Hindlimb muscle (tissue), 1 donor: ENCODE measurements at places on chromosomes 5 and 9.

DNA sequence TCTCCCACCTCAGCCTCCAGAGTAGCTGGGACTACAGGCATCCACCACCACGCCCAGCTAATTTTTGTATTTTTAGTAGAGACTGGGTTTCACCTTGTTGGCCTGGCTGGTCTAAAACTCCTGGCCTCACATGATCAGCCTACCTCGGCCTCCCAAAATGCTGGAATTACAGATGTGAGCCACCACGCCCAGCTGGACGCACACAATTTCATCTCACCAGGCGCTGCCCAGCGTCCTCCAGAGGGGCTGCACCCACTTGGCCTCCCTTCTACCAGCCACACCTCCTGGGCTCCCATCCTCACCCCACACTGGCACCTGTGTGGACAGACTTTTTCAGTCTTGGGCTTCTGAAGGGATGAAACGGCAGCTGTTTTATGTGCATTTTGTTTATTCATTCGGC lies 3.8 kb upstream of the EXOC3 start:
- DNase-seq = no peak

GRCh38 chr5:40680741-40681362 lies 1.1 kb downstream of the PTGER4 start:
- no peak for DNase-seq

GRCh38 chr5:143896966-143897365 lies 85.0 kb downstream of the HMHB1 start:
- DNase-seq = no peak

GRCh38 chr9:135339378-135339973 lies 140.1 kb upstream of the PPP1R26 start:
- DNase-seq = no peak

- DNase-seq = no peak
These were observed 17.0 kb downstream of the PLPP1 start for GRCh38 chr5:55517804-55518203.

- no peak for DNase-seq
These were observed 89.9 kb upstream of the FBXW11 start for GRCh38 chr5:172096207-172096940.
